ENCODE measurements at places on chromosomes 2 and 18.

- no peak for DNase-seq
Observed at GRCh38 chr2:158578703-158579330, 122.1 kb downstream of the PKP4 start.

GRCh38 chr2:203814661-203815540 is 52.7 kb upstream of the CTLA4 start:
- peak; percentile 86 for DNase-seq

DNA sequence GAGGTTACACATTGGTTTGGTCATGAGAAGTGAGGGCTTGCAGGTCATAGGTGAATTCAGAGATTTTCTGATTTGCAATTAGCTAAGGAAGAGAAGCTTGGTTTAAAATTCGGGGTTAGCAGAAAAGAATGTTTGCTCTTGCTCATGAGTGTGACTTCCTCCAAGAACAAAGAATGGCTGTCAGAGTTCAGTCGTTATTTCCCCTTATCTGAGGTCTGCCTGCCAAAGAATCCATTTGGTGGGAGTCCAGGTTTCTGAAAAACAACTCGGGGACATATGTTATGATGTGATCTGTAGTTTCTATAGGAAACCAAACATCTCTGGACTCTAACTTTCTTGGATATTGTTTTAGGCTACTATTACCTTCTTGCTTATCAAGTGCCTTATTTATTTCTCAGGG is 3.2 kb upstream of the UGT1A6 start:
- peak; percentile 69 for DNase-seq

GRCh38 chr2:165877565-165878550 is 75.7 kb downstream of the TTC21B start:
- peak; percentile 70 for DNase-seq

- no peak for DNase-seq
Observed at GRCh38 chr2:142061733-142062132, 69.1 kb downstream of the LRP1B start.

DNA sequence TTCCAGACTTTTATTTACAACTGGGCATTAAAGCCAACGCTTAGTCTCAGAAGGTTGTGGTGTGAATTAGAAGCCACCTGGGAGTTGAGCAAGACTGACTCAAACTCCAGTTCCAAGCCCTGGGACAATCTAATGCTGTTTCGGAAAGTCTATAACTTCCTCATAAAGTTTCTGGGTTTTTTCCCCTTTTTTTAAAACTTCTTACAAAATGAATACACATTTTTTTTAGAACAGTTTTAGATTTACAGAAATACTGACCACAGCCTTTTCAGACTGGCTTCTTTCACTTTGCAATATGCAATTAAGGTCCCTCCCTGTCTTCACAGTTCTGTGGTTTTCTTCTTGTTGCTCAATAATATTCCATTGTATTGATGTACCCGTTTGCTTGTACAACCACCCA is 115.9 kb upstream of the TWIST2 start:
- DNase-seq = peak; percentile 51

DNA sequence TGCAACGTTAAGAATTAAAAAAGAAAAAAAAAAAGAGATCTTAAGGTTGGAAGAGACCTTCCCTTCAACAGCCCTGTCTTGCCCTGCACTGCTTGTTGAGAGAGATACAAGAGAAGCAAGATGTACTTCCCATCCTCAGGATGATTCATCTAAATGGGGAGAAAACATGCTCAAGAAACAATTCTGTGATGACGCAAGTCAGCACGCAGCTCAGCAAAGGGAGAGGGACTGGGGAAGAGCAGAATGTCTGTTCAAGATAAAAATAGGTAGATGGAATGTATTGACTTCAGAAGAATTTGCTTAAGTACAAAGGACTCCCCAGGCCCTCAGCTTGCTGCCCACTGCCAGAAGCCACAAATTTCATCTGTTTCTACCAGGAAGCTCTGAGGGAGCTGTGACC is 198.2 kb upstream of the SPRED2 start:
- DNase-seq = no peak

- no peak for DNase-seq
Observed at GRCh38 chr18:68763083-68763482, 34.8 kb upstream of the CCDC102B start.

DNA sequence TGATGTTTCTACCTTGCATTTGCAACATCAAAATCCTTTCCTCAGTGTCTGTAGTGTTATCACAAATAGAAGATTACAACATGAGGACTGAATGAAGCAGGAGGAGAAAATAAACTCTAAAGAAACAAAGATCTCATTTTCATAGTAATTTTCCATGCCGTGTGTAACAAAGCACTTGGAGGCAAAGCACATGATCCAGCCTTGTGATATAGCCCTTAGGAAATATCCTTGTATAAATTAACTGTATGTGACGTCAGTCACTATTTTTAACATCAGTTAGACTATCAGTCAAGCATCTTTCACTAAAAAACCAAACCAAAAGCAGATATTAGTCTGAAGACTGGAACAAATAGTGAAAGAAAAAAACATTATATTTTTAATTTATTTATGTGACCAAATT is 492.1 kb upstream of the CNTNAP5 start:
- no peak for DNase-seq

DNA sequence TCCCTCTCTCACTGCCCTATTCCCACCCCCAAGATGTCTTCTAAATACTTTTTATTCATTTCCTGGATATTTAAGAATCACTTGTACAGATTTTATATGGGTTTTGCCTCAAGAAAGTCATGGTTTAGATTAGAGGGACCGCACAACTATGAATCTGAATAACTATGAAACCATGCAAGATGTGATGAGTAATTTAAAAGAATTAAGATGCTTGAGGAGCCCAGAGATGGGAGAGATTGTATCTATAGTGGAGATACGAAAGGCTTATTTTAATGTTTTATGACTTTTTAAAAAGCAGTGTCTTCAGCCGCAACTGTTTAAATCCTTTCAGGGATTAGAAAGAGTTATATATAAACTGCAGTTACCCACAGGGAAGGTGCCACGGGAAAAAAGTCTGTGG is 324.1 kb downstream of the LPIN1 start:
- DNase-seq = no peak

DNA sequence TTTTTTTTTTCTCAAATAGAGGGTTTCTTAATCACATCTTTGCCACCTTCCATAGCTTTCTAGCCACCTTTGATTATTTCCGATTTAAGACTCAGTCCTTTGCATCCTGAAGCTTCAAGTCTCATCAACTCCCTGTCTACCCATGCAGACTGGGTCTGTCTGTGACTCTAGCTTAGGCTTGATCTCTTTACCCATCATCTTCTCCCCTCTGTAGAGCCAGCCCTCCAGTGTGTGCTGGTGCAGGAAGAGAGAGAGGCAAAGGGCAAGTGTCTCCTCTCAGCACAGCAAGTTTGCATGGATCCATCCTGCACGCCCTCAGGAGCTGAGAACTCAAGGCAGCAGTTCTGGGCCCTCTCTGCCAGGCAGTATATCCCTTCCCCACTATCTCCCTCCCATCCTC is 70.4 kb downstream of the HNRNPLL start:
- DNase-seq = no peak

DNA sequence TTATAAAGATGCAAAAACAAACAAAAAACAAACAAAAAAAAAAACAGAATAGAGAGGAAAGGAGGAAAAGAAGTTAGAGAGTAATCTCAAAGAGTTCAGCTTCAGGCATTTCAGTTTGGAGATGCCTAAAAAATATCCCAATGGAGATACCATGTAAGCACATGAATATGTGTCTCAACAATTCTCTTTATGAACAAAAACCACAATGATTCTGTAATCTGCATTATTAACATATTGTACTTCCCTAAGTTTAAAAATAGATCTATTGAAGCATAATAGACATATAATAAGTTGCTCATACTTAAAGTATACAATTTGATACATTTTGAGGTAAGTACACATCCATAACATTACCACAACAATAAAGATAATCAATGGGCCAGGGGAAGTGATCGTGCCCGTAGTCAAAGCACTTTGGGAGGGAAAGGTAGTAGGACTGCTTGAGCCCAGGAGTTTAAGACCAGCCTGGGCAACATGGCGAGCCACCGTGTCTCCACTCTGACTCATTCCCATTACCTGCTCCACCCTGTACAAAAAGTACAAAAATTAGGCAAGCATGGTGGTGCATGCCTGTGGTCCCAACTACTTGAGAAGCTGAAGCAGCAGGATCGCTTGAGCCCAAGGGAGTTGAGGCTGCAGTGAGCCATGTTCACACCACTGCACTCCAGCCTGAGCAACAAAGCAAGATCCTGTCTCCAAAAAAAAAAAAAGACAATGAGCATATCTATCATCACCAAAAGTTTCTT is 158.9 kb downstream of the ATAD2B start:
- peak; percentile 40 for DNase-seq

DNA sequence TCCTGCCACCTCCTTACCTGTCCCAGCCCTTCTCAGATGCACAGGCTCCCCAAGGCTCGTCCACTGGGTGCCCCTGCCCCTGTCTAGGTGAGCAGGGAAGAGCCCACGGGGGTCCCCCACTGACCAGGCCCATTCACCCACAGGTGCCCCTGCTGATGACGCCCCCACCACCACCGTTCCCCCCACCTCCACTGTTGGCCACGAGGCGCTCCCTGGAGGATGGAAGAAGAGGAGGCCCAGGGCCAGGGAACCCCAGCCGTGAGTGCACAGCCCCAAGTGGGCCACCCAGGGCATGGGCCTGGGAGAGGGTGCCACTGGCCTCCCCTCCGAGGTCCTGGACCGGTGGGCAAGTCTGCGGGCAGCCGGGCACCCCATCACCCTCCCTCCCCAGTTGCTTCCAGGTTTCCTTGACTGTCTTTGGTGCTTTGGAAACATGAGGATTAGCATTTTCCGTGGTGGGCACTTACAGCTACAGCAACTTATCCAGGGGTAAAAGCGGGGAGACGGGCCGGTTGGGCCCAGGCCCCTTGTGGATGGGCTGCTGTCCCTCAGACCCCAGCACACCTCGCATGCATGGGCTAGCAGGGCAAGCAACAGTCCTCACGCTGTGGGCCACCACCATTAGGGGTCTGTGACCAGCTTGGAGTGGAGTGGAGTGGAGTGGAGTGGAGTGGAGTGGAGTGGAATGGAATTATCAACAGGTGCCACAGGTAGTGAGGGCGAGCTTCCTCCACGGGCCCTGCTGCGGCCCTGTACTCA is 13.2 kb upstream of the KLHL30 start:
- DNase-seq = no peak

DNA sequence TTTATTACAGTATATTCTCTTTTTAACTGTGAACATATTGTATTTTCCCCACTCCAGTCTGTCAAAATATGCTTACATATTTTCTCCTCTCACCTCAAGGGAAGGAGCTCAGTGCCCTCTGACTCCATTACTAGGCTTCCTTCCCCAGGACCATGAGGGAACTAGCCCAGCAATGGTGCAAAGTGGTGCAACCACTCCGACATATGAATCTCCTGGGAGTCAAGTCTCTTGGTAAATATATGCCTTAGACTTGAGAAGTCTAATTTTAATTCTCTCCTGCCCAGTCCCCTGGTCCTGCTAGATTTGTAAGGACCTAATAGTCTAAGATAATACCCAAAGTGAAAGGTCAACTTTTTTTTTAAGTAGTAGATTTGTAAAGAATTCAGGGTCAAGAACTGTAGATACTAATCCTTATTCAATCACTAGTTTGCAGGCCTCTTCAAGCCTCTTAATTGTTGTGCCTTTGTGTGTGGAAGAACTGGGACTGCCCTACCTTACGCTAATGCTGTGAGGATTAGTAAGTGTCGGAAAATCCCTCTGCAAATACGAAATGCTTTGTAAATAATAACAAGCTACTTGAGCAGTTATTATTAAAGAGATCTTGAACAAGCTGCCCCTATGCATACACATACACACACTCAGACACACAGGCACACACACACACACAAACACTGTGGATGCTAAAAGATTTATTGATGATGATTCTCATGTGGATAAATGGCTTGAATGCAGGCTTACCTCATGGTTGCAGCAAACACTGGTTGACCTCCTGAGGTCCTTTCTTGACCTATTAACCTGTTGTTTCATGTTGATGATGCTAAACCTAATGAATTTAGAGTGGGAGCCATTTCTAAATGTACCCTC is 251.2 kb upstream of the PARD3B start:
- no peak for DNase-seq

DNA sequence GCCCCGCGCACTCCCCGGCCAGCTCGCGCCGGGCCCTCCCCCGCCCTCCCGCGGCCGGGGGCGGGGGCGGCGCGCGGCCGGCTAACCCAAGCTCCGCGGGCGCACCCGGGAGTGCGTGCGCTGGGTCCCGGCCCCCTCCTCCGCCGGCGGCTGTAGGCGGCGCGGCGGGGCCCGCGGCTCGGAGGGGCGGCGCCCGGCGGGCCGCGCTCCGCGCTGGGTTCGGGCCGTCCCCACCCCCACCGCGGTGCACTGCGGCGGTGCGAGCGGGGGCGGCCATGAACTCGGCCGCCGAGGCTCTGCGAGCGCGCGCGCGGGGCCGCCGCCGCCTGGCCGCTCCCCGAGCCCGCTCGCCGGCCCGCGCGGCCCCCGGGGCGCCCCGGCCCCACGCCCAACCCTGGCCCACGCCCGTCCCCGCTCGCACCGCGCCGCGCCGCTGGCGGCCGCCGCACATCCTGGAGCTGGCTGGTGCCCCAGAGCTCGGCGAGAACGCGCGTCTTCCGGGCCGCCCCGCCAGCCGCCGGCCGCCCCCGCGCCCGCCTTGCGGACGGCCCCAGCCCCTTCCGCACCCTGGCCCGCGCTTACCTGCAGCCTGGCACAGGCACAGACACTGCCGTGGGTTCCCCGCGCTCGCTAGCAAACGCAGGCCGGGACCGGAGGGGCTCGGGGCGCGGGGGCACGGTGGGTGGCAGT is at the start of gene ZBTB14:
Gene ZBTB14 (minus strand): TSS at position 496 of the 690 bp plus-strand sequence. CDS start 2,480 bp downstream, outside the sequence.
- DNase-seq = peak; percentile 86

DNA sequence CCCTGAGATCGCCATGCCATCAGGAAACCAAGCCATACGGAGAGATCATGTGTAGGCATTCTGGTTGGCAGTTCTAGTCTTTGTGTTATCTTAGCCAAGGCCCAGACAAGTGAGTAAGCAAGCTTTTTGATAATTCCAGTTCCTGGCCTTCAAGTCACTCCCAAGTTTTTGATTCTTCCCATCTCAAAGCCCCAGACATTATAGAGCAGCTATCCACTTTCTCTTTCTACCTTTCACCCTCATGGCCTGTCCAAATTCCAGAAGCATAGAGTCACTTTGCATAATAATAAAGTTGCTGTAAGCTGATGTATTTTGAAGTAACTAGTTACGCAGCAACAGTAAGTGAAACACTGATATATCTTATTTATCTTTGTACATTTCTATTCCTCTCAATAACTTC is 26.8 kb upstream of the IL1RL1 start:
- DNase-seq = no peak

GRCh38 chr2:218849721-218850120 is 9.9 kb upstream of the WNT6 start:
- no peak for DNase-seq

- DNase-seq = no peak
Observed at GRCh38 chr2:3662239-3662638, 4.2 kb downstream of the ALLC start.

DNA sequence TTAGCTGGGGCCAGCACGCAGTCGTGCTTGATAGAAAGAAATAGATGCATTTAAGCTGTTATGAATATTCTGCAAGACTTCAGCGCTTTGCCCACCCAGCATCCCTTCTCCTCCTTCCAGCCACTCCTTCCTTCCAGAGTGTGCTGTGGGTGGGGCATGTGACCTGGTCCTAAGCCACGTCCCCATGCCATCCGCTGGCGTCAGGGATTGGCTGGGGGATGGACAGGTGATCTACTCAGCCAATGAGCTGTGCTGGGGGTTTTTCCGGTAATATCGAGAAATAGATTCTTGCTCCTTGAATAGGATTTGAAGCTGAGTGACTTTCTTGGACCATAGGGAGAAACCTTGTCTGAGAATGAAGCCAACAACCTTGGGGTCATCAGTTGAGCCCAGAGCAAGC is 4.8 kb upstream of the ZAP70 start:
- DNase-seq = no peak

Measured in hematopoietic multipotent progenitor cell treated with erythropoietin and hydrocortisone succinate and interleukin-3 and kit ligand, for 4 days (in vitro differentiated cells).